ENCODE measurements at places on chromosomes 3 and 15.

DNA sequence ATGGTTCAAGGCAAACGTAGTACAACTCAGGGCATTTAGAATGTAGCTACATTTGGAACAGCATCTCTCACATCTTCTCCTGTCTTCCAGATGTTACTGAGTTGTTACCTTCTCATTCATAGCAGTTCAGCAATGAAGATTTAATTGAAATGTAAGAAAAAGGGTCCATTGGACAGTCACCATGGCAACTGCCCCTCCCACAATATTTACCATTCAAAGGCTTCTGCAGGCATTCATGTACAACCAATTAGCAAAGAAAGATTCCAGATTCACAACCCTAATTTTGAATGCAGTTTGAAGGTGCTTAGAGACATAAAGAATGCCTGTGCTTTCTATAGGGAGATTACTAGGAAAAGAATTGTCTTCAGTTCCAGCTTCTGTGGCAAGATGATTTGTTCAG lies 22.2 kb downstream of the SCN11A start:
- no peak for DNase-seq

DNA sequence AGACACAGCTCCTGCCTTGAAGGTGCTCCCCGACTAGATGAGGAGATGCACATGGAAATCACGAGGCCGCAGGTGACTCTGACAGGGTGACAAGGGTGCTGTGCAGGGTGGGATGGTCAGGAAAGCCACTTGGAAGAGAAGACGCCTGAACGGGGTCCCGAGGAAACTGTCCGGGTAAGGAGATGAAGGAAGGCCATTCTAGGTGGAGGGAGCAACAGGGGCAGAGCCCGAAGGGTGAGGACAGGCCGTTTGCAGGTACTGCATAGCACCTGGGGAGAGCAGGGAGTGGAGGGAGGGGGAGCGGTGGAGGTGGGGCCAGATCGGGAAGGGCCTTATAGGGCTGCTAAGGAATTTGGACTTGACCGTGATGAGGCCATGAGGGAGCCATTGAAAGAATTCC lies 105.6 kb upstream of the DLG1 start:
- no peak for DNase-seq

GRCh38 chr15:48914717-48915116 lies 36.8 kb downstream of the EID1 start:
- DNase-seq: no peak

- no peak for DNase-seq
Measured at GRCh38 chr3:177992993-177993970, 543.0 kb upstream of the KCNMB2 start.

GRCh38 chr15:65328506-65329287 lies 24.2 kb downstream of the RNU5B-1 start:
- DNase-seq: no peak

- no peak for DNase-seq
Measured at GRCh38 chr15:60971732-60972131, 257.4 kb downstream of the RORA start.

DNA sequence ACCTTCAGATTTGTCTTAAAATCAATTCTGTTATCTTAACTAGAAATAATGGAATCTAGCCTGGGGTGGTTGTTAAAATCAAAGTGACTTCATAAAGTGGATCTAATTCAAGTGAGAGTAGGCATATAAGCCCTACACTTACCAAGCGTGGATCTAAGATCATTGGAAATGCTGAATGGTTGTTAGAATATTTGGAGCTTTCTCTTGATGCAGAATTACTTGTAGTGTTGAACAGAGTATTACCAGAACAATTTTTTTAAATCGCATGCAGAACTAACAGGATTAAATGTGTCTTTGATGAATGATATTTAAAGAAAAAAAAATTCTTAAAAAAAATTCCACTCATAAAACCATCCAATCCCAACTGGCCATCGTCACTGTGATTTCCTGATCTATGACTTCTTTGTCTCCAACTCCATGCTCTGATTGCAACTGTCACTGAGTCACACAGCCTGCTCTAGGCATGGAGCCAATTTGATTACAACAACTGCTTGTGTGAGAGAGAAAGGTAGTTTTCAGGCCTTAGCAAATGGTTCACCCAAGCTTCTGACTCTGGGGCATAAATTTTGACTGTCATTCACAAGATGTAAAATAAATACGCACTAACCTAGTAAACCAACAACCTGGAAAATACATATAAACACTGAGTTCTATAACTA lies 25.9 kb upstream of the SPRED1 start:
- no peak for DNase-seq

Data from cerebellum (tissue), 4 donors.